ENCODE measurements at places on chromosomes 1 and 21. TPM values are rescaled to one million over a fixed set of nuclear protein-coding genes. Genes with fewer than 3 reads are reported as not detected.

DNA sequence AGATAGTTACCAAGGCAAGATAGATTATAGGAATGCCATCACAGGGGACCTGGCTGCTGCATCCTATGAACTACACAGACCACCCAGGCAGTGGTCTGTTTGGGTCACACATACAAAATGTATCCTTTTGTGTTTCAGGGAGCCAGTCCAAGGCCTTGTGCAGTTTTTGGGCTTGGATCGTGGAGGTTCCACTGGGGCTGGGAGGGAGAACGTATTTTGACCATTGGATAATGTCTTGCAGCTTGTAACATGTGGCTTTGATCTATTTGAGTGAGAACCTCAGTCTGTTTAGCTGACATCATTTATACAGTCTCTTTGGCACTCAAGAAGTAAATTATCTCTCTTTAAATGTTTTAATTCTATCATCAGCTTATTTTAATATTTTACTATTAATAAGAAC lies 147.3 kb downstream of the DUSP10 start:
- no peak for DNase-seq

DNA sequence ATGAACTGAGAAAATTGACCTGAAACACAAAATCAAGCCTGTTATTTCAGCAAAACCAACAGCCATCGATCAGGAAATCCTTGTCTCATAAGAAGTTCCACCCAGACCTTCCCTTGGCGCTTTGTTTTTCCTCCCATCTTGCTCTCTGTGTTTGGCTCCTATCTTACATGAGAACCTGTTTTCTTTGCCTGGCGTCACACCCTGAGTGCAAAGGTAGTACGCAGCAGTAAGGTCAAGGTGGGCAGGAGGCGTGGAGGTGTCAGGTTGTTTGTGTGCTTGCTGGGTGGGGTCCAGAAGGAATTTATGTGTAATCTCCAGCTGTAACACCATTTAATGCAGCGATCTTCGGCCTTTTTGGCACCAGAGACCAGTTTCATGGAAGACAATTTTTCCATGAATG lies 50.5 kb downstream of the C1orf21 start:
- DNase-seq = no peak

TMEM200B gene
- 22.6 TPM for polyA plus RNA-seq

TGFBR3 gene
- polyA plus RNA-seq = 102 TPM

- DNase-seq = no peak
These were observed 314.4 kb upstream of the ZP4 start for GRCh38 chr1:238205045-238205662.

ATP6V1G3 gene
- polyA plus RNA-seq = not detected

DNA sequence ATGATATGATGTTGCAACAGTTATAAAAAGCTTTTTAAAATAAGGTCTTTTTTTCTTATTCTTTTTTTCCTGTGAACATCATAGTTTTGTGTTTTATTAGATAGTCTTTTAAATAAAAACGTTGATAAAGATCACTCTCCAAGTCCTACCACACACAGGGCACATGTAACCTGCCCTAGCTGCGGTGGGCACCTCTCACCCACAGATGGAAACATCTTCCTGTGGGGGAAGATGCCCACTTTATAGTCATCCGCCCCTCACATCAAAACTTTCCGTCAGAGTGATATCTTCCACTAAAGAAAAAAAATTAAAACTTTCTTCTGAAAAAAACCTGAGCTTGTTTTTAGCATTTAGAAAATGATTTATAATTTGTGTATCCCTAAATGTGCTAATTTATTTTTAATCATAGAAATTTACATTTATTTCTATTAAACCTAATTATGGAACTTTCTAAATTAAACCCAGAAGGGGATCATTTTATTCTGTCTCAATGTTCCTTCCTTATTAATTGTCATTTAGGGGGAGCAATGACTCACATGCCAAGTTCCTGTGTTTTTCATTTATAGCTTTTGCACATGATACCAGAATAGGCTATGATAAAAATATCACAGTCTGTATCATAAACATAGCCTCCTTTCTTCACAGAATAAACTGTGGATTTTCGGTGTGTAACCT lies 24.7 kb downstream of the TNFRSF9 start:
- no peak for DNase-seq

Measured in ovary (tissue), 10 donors.